ENCODE measurements at places on chromosomes 13 and 19.

DNA sequence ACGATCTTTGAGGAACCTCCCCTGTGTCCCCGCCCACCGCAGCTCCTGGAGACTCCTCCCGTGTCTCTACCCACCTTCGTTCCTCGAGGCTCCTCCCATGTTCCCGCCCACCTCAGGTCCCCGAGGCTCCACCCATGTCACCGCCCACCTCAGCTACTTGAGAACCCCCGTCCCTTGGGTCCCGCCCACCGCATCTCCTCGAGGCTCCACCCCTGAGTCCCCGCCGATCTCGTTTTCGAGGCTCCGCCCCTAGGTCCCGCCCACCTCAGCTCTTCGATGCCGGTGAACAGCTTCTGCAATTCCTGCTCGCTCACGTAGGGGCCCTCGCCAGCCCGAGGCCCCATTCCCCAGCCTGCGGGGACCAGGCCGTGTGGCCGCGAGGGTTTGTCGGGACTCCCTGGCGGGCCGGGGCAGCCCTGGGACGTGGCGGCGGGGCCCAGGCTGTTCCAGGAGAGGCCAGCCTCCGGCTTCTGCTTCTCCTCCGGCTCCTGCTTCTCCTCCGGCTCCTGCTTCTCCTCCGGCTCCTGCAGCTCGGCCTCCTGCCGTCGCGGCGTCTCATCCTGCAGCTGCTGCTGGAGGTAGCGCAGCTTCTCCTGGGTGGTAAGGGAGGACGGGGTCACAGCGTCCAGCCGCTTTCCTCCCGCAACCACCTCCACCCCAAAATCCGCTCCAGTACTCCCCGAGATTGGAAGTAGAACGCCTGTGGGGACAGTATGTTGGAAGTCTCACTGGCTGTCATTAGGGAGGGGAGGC, 16.7 kb downstream of the TSKS start:
- DNase-seq = peak; percentile 45

- no peak for DNase-seq
Observed at GRCh38 chr19:23062921-23063320, 53.9 kb upstream of the ZNF730 start.

DNA sequence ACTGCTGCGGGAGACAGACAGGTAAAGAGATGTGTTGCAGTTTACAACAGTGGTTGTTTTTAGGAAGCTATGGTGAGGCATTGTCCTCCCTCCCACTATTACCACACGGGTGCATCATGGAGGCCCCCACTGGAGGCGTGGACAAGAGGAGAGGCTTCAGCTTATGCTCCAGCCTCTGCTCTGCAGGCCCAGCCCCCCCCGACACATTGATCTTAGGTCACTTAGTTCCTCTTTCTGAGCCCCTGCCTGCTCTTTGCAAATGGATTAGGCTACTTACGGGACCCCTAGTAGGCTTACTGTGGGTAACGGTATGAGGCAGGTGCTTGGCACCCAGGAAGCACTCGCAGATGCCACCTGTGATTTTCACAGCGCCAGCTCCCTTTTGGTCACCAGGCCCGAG, 123.9 kb downstream of the SLC7A1 start:
- no peak for DNase-seq

GRCh38 chr13:39233519-39233918, 195.3 kb downstream of the NHLRC3 start:
- no peak for DNase-seq

GRCh38 chr13:108741930-108742329, 112.5 kb downstream of the MYO16 start:
- DNase-seq = no peak

DNA sequence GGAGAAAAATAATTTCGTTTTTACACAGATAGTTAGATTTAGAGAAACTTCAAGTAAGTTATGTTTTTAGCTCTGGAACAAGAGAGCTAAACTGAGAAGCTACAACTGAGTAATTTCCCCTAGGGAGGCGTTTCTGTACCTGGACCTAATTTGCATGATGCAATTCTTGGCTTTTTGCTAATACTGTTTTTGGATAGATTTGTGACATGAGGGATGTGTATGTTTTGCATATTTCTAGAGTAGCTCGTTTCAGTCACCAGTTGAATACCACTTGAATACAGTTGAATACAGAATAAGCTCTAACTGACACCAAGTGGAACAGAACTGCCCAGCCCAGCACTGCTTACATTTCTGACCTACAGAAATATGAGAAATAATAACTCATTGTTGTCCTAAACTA, 1227.9 kb upstream of the SPRY2 start:
- DNase-seq = no peak

GRCh38 chr19:45772130-45772840, 3.2 kb upstream of the SIX5 start:
- DNase-seq = no peak

GRCh38 chr19:47074621-47075020, 26.2 kb upstream of the TMEM160 start:
- DNase-seq = no peak

GRCh38 chr19:29629836-29630534, 23.9 kb downstream of the POP4 start:
- no peak for DNase-seq

- peak; percentile 47 for DNase-seq
Observed at GRCh38 chr19:52963247-52963618, 552 bp upstream of the ZNF816 start.

DNA sequence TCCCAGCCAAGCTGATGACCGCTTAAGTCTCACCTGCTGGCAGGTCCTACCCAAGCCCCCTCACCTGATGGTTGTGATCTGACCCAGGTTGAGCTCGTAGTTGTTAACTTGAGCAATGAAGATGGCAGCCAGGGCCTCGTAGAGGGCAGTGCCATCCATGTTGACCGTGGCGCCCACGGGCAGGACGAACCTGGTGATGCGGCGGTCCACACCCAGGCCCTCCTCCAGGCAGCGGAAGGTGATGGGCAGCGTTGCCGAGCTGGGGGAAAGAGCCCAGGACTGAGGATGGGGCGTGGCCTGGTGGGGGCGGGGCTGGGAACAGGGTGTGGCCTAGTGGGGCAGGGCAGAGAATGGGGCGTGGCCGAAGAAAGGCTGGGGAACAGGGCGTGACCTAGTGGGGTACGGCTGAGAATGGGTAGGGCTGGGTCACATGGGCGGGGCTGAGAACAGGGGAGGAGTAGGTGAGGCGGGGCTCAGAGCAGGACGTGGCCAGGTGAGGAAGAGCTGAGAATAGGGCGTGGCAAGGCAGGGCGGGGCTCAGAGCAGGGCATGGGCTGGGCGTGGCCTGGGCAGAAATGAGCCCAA, 12.9 kb downstream of the OR7C2 start:
- DNase-seq = peak; percentile 63

- DNase-seq = no peak
Observed at GRCh38 chr13:100738176-100738855, 63.7 kb upstream of the TMTC4 start.

- no peak for DNase-seq
Observed at GRCh38 chr13:103762523-103762922, 696.3 kb upstream of the SLC10A2 start.

GRCh38 chr19:32675720-32676185, at the start of gene RGS9BP:
Gene RGS9BP, plus strand, starts transcription at chr19:32675848. Its CDS starts 416 bp downstream, at chr19:32676264.
- DNase-seq = peak; percentile 94

DNA sequence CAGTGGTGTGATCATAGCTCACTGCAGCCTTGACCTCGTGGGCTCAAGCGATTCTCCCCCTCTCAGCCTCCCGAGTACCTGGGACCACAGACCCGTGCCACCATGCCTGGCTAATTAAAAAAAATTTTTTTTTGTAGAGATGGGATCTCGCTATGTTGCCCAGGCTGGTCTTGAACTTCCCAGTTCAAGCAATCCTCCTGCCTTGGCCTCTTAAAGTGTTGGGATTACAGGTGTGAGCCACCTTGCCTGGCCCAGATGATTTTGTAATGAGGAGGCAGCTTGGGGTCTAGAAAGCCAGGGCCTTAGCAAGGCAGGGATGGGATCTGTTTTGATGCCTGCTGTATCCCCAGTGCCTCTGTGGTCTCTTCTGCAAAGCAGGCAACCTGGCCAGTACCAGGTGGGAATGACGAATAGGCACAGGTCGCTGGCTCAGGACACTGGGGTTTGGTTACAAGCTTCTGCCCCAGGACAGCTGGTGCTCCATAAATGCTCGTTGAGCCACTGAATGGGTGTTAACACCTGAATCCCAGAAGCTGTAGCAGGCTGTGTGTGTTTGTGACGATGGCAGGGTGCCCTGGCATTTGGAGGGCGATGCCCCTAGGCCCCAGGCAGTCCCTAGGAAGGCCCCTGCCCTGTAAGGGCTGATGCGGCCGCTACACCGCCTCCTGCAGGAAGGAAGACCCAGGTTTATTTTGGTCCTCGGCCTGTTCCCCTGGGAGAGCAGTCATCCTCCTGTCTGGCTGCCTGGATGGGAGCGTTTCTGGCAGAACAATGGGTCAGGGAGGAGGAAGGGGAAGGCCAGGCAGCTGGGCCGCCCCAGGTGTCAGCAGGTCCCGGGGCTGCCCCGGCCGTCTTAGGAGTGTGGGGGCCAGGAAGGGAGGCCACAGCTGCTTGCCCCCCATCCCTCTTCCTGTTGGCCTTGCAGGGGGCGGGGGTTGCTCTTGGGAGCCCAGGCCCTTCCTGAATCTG, 8.6 kb downstream of the TNFAIP8L1 start:
- no peak for DNase-seq

GRCh38 chr19:29854033-29854432, 42.2 kb downstream of the CCNE1 start:
- no peak for DNase-seq

GRCh38 chr13:93847162-93847561, 620.6 kb downstream of the GPC6 start:
- no peak for DNase-seq

GRCh38 chr13:79749984-79750551, 269.1 kb downstream of the NDFIP2 start:
- DNase-seq = no peak

DNA sequence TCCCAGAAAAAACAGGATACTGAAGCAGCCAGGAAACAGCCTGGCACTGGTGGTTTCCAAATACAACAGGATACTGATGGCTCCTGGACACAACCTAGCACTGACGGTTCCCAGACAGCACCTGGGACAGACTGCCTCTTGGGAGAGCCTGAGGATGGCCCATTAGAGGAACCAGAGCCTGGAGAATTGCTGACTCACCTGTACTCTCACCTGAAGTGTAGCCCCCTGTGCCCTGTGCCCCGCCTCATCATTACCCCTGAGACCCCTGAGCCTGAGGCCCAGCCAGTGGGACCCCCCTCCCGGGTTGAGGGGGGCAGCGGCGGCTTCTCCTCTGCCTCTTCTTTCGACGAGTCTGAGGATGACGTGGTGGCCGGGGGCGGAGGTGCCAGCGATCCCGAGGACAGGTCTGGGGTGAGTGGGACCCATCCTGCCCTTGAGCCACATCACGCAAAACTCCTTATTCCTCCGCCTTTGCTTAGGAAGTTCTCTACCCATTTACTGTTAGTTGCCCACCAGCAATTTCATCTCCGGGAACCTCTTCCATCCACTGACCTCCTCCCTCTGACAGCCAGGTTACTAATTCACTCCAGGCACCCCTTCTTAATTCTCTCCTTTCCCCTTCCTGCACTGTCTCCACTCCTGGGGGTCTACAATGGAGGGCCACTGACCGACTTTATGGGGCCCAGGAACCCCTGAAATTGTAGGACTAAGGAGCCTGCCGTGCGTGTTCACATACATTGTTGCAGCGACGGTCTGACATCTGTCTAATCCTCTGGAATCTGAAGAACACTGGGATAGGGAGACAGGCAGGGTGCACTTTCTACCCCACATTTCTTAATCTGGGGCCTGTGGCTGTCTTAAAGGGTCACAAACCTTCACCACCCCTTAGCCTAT, 1.2 kb downstream of the ITPKC start:
- peak; percentile 86 for DNase-seq

GRCh38 chr13:30031488-30031887, 181.1 kb upstream of the UBL3 start:
- DNase-seq = no peak

- no peak for DNase-seq
Observed at GRCh38 chr19:48646722-48647216, 782 bp upstream of the CA11 start.

DNA sequence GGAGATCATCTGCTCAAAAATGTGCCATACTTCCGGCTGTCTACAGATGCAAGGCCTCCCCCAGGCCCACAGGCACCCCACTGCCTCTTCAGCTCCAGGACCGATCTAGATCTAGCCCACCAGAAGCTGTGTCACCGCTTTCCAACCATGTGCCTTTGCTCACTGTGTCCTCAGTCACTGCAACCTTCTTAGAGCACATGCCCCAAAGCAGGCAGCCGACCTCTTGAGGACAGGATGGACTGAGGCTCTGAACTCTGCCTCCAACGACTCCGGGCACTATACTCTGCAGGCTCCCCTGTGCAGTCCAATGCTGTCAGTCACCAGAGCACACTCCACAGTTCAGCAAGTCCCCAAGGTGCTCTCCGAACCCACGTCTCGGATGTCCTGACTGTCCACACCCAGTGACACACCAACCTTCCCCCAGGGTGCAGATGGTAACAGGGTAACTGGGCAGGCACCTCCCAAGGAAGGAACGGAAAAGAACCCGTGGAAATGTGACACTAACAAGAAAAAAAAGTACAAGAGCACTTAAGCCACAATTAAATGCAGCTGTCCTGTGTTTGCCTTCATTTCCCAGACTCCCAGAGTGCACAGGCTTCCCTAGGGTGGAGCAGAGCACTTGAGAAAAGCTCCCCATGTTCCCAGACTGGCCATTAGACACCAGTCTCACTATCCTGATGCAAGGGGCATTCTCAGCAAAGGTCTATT, 4.8 kb downstream of the STK24 start:
- DNase-seq = no peak

DNA sequence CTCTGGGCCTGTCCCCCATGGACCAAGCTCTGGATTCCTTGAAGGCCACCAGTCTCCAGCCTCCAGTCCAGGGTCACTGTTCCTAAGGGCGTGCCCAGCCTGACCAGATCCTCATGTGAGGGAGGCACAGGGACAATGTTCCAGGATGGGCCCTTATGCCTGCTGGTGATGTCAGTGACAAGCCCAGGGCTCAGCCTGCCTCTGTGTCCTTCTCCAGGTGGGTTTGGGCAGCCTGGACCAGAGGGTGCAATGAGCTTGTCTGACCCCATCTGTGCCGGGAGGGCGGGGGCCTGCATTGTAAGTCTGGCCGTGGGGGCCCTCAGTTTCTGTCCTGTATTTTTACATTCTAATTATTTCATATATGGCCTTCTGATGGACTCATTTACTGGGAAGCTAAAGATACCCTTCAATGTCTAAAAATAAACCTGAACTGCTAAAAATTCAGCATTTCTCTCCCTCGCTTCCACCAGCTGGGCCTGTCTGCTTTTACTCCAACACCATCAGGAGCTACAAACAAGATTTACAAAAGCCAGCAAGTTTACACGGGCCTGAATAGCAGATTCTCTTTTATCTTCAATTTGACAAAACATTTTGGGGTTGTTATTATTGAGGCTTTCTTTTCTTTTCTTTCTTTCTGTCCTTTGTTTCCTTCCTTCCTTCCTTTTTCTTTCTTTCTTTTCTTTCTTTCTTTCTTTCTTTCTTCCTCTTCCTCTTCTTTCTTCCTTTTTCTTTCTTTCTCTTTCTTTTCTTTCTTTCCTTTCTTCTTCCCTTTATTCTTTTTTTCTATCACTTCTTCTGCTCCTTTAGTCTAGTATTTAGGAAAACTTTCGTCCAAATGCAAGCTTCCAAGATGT, 34.2 kb upstream of the C19orf12 start:
- no peak for DNase-seq

- DNase-seq = no peak
Observed at GRCh38 chr13:40127476-40127875, 472.0 kb downstream of the COG6 start.

GRCh38 chr13:58574791-58575190, 943.2 kb downstream of the PCDH17 start:
- DNase-seq = no peak
